ENCODE measurements at places on chromosomes 13 and 19.

DNA sequence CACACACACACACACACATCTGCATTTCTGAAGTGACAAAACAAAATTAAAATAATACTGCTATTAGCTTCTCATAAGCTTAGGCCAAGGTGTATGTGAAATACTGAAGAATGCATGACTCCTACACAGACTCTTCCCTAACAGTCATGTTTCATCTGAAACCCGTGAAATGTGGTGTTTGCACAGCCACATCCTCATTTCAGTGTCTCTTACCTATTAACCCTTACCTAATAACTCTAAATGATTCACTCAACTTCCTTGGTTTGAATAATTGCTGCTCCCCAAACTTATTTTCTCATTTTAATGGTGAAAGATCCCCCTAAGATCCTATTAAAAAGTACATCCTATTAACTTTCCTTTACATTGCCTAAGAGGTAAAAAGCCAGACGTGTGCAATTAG lies 117.6 kb downstream of the MIPEP start:
- DNase-seq: no peak

- DNase-seq: no peak
These were observed 47.0 kb upstream of the FLT1 start for GRCh38 chr13:28541966-28542365.

GRCh38 chr13:44425041-44425814 lies 51.6 kb downstream of the SERP2 start:
- DNase-seq: no peak

- no peak for DNase-seq
These were observed 1.6 kb upstream of the LRRC25 start for GRCh38 chr19:18399008-18399407.
